Neural cell (in vitro differentiated cells): ENCODE measurements at places on chromosomes 16 and 17. TPM values are rescaled to one million over a fixed set of nuclear protein-coding genes. Genes with fewer than 3 reads are reported as not detected.

XAF1 gene
- not detected in 2 replicates for polyA plus RNA-seq

METTL16 gene
- 18.7 and 20.3 TPM in 2 replicates for polyA plus RNA-seq

FOXC2 gene
- polyA plus RNA-seq = not detected in 2 replicates

SPNS3 gene
- polyA plus RNA-seq = not detected in 2 replicates

EVPL gene
- not detected in 2 replicates for polyA plus RNA-seq

BCL6B gene
- polyA plus RNA-seq = not detected in 2 replicates

CCDC200 gene
- polyA plus RNA-seq = not detected in 2 replicates

TEX14 gene
- 0.90 and 1.4 TPM in 2 replicates for polyA plus RNA-seq

CACNA1G gene
- polyA plus RNA-seq = 10.9 and 11.0 TPM in 2 replicates

TP53TG3F gene
- polyA plus RNA-seq = not detected in 2 replicates

NRN1L gene
- 2.2 TPM in 1 of 2 replicates, not detected in the other for polyA plus RNA-seq

RASL10B gene
- 10.7 and 11.3 TPM in 2 replicates for polyA plus RNA-seq

TMIGD1 gene
- polyA plus RNA-seq = not detected in 2 replicates

CA5A gene
- polyA plus RNA-seq = not detected in 2 replicates

TNFRSF12A gene
- 2.0 and 2.3 TPM in 2 replicates for polyA plus RNA-seq

CIITA gene
- not detected in 2 replicates for polyA plus RNA-seq

NPIPA8 gene
- 0.38 TPM in 1 of 2 replicates, not detected in the other for polyA plus RNA-seq

PIMREG gene
- polyA plus RNA-seq = 6.0 and 9.1 TPM in 2 replicates

IRX6 gene
- polyA plus RNA-seq = not detected in 2 replicates

CCR7 gene
- polyA plus RNA-seq = not detected in 2 replicates

CRHR1 gene
- 3.3 and 4.5 TPM in 2 replicates for polyA plus RNA-seq
